ENCODE measurements at places on chromosomes 2 and 18.

DNA sequence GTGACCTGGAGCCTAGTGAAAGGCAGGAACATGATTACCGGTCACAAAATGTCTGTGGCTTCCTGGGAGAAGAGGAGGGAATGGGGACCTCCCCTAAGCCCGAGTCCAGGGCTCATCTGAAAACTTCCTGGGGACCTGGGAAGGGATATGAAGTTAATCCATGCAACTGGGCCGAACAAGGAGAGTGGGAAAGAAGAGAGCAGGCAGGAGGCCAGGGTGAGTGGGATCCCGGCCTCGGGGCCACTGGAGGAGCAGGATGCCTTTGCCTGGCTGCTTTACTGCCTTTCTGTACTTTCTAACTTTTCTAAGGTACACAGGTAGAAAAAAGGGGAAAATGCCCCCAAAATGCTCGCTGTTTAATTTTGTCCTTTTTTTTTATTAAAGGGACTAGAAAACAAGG is 43.4 kb upstream of the MAL start:
- no peak for DNase-seq

- no peak for DNase-seq
Measured at GRCh38 chr18:4353853-4354418, 101.2 kb downstream of the DLGAP1 start.

DNA sequence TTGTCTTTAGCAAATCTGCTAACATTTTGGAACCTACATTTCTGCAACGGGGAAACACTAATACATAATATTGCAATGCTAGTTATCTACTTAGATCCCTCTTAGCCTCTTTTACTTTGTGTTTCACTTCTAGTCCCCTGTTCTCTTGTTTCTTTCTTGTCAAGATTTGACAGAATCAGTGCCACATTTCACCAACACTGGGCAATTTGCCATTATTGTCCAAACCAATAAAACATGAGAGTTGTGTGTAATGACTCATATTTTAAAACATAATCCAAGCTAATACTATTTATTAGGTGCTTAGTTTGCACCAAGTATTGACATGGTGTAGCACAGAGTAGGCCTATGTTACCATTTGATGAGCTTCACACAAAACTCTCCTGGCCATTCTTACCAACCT is 33.7 kb upstream of the ACVR1C start:
- DNase-seq, result no peak

- no peak for DNase-seq
Measured at GRCh38 chr18:44568986-44569385, 111.7 kb upstream of the SETBP1 start.

DNA sequence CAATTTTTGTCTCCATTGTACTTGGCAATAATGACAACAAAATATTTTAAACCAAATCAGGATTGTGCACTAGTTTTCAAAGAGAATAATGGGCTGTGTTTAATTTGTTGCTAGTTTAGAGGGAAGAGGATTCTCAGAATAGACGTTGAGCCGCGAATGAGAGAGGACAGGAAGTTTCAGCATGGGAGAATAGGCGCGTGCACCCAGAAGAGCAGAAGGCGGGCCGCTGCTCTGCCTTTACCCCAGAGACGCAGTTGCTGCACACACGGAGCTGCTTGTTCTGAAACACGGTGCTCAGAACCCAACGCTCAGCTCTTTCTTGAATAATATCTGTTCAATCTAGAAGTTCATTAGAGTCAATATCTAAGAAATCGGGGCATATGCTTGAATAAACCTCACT is 223.4 kb downstream of the MYT1L start:
- DNase-seq, result no peak

DNA sequence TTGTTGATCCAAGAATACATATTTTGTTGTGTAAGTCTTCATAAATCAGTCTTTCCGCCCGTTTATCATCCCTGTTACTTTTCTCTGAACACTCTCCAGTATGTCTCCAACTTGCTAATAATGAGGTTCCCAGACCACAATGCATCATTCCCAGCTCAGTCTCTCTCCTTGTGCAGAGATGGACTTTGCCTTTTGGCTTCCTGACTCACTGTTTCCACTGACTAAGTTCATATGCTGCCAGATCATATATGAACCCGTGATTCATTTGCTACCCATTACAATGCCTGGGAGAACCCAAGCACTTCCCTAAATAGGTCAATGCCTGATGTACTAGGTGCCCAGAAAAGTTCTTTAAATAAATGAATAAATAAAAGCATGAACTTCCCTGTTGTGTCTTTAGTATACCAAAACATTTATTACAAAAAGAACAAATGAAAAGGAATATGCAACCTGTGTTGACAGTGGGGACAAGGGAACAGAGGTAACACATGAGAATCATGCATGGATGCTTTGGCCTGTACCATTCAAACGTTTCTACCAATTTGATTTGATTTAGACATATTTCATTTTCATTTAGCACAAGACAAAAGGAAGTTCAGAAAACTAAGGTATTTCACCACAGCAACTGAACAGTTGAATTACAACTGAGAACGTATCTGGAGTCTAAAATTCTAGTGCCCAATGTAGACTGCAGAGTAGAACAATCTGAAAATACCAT is 215.4 kb upstream of the HNRNPA3 start:
- no peak for DNase-seq

GRCh38 chr2:33122726-33123125 is 176.0 kb downstream of the LTBP1 start:
- DNase-seq, result no peak
